ENCODE measurements at places on chromosomes 4 and X.

DNA sequence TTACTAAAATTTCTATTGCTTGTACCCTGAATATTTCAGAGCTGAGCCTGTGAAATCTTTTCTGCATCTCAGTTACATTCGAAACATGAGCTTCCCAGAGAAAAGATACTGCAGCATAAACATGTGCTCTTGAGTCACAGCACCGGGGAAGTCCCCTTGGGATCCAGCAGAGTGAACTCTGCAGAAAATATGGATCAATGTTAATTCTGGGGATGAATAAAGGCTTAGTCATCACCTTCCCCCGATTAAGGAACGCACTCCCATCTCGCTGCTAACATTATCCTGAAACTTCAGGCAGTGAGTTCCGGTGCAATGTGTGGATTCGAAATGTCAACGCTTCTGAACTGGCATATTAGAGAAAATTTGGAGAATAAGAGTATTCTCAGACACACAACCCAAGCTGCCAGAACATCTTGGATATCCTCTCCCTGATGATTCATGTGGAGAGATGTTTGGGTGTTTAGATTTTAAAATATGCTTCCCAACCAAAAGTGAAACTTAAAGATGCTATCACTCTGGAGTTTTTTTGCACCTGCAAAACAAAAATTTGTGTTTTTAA, 90.8 kb downstream of the IRF2 start:
- no peak for DNase-seq

- no peak for DNase-seq
Measured at GRCh38 chr4:55303760-55304165, 42.3 kb upstream of the SRD5A3 start.

GRCh38 chrX:125152011-125152410, 167.7 kb upstream of the TEX13C start:
- no peak for DNase-seq

- no peak for DNase-seq
Measured at GRCh38 chrX:115259238-115259875, 25.5 kb upstream of the LRCH2 start.

DNA sequence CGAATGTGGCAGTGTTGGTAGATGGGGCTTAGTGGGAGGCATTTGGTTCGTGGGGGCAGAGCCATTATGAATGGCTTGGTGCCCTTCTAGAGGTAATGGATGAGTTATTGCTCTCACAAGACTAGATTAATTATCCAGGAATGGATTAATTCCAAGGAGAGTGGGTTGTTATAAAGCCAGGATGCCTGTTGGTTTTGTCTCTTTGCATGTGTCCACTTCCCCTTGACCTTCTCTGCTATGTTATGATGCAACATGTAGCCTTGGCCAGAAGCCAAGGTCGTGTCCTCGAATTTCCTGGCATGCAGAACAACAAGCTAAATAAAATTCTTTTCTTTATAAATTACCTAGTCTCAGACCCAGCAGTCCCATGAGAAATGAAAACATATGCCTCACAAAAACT, 111.2 kb upstream of the PLS3 start:
- no peak for DNase-seq
